ENCODE measurements at places on chromosomes 13 and 19. TPM values are rescaled to one million over a fixed set of nuclear protein-coding genes. Genes with fewer than 3 reads are reported as not detected.

The ZNF649 gene
- total RNA-seq: 7.7 TPM

The SULT2B1 gene
- total RNA-seq: 0.48 TPM

The MAB21L1 gene
- total RNA-seq: 0.61 TPM

The MPND gene
- 14.4 TPM for total RNA-seq

The ANGPTL8 gene
- 4.5 TPM for total RNA-seq

The CYSLTR2 gene
- 0.64 TPM for total RNA-seq

The CEACAM7 gene
- not detected for total RNA-seq

The PALM gene
- 212 TPM for total RNA-seq

The DPF1 gene
- not detected for total RNA-seq

The LHB gene
- not detected for total RNA-seq

The CYP4F8 gene
- total RNA-seq: not detected

The KLK12 gene
- total RNA-seq: not detected

The SIAH3 gene
- total RNA-seq: not detected

The TPTE2 gene
- 0.19 TPM for total RNA-seq

The SGCG gene
- total RNA-seq: 2.9 TPM

The UPK1A gene
- total RNA-seq: 0.45 TPM

The PTGER1 gene
- 0.55 TPM for total RNA-seq

The TMC4 gene
- 1.6 TPM for total RNA-seq

The NLRP9 gene
- total RNA-seq: not detected

The HSPBP1 gene
- total RNA-seq: 20.2 TPM

The CEACAM4 gene
- 6.0 TPM for total RNA-seq

The FAM216B gene
- total RNA-seq: not detected

The SIGLEC6 gene
- total RNA-seq: 0.58 TPM

The KIR3DL2 gene
- not detected for total RNA-seq

The TMEM91 gene
- total RNA-seq: 10.0 TPM

The PDCD2L gene
- 4.3 TPM for total RNA-seq

The IZUMO4 gene
- total RNA-seq: 2.4 TPM

The CELF5 gene
- not detected for total RNA-seq

The TRPM4 gene
- total RNA-seq: 17.0 TPM

The ZNF14 gene
- 3.1 TPM for total RNA-seq

The IQCN gene
- total RNA-seq: 2.8 TPM

The MEIS3 gene
- total RNA-seq: 15.9 TPM

The ANGPTL4 gene
- 753 TPM for total RNA-seq

The KIR2DL4 gene
- total RNA-seq: 0.22 TPM

The EFNA2 gene
- total RNA-seq: not detected

The LILRB3 gene
- 50.5 TPM for total RNA-seq

The MAST3 gene
- 19.1 TPM for total RNA-seq

The SMIM7 gene
- total RNA-seq: 56.2 TPM

The SPRY2 gene
- total RNA-seq: 55.9 TPM

The SELENOV gene
- total RNA-seq: not detected

The SETDB2 gene
- 8.1 TPM for total RNA-seq

The PALM3 gene
- total RNA-seq: not detected

The GPR4 gene
- total RNA-seq: 32.7 TPM

The SERPINE3 gene
- not detected for total RNA-seq

The CCDC194 gene
- total RNA-seq: 0.87 TPM

The ELANE gene
- total RNA-seq: 1.3 TPM
